ENCODE measurements at places on chromosomes 16 and 17.

DNA sequence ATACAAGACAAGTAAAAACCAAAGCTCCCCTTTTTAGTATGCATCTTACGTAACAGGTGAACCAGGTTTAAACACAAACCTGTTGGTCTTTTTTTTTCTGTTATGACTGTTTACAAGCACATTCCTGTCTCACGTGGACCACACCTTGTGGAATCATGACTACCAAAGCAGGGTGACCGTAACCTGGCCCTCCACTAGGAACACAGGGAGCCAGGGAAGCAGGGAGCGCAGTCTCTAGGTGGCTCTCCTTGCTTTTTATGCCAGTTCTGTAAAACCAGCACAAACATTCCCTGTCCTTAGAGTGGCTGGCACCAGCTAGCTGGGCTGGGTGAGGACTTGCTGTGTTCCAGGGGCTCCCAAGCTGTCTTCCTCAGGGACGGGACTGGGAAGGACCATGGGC is 44.1 kb downstream of the DDX19A start:
- DNase-seq, result no peak

DNA sequence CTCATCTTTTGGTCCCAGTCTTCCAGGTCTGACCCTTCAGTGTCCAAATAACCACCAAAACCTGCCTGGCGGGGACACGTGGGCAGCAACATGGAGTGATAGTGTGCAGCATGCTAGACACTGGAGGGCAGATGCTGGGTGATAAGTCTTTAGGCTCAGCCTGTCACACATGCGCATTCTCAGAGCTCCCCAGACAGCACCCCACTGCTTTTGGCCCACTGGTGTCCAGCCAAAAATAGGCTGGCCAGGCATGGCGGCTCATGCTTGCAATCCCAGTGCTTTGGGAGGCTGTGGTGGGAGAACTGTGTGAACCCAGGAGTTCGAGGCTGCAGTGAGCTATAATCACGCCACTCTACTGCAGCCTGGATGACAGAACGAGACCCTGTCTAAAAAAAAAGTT is 12.3 kb downstream of the GINS2 start:
- DNase-seq, result no peak

DNA sequence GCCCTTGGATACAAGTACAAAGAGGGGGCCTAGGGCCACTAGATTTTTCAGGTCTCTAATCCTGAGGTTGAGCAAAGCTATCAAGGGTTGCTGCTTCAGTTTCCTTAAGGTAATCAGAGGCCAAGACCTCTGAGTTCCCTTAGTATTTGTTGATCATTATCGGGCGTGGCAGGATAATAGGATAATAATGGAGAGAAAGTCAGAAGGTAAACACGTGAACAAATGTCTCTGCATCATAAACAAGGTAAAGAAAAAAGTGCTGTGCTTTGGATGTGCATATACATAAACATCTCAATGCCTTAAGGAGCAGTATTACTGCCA is 41.5 kb upstream of the YPEL2 start:
- no peak for DNase-seq

DNA sequence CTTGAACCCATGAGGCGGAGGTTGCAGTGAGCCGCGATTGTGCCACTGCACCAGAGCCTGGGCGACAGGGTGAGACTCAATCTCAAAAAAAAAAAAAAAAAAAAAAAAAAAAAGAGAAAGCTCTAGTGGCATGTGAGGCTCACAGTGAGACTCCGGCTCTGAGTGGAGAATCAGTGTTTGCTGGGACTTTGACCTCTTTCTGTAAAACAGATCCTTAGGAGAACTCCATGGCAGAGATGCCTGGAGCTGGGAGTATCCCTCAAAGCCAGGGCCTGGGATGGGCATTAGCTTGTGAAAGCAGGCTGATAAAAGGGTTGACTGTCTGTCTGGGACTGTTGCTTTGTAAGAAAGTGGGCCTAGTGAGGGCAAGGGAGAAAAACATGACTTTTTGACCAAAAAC is 46.4 kb downstream of the ZNF207 start:
- DNase-seq, result no peak

- no peak for DNase-seq
Observed at GRCh38 chr17:14950216-14950615, 314.9 kb downstream of the PMP22 start.

DNA sequence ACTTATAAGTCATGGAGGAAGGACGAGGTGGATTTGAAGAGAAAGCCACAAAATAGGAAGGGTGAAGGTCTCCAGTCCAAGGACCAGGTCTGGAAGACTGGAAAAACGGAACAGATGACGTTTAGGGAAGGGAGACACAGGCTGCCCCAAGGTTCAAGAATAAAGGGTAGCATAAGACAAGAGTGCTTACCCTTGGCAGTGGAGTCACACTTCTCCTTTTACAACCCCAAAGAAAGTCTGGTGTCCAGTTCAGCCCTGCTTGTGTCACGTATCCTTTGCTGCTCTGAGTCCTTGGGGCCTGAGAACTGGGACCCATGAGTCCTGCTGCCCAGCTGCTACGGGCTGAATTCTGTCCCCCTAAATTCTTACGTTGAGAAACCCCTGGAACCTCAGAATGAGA is 13.0 kb upstream of the GGA2 start:
- DNase-seq, result no peak

DNA sequence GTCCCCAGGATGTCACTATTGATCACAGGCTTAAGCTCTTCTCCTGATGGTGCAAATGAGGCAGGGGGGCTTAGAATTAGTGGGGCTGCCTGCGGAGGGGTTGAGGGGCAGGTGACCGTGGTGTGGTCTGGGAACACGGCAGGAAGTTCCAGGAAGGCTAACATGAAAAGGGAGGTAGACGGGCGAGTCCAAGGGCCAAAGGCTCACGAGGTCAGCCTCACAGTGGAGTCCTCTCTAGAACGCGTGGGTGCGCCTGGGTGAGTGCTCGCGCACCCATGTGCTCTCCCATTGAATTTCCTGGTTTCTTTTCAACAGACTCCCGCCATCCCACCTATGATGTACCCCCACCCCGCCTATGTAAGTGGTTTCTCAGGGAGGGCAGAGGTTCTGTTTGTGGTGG is 15.2 kb downstream of the LGALS9 start:
- no peak for DNase-seq

DNA sequence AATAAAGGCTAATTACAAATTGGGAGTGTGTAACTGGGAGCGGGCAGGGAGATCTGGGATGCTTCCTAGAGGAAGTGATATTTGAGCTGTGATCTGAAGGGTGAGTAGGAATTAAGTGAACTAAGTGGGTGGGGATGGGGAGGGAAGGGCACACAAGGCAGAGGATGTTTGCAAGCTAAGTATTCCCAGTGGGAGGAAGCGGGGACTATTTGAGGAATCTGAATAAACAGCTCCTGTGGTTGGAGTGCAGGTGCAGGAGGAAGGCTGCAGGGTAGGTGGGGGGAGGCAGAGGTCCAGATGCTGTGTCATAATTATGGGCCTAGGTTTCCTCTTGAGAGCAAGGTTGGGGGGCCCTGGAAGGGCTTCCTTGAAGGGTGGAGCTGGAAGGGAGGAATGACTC is 102.1 kb upstream of the HS3ST2 start:
- no peak for DNase-seq

DNA sequence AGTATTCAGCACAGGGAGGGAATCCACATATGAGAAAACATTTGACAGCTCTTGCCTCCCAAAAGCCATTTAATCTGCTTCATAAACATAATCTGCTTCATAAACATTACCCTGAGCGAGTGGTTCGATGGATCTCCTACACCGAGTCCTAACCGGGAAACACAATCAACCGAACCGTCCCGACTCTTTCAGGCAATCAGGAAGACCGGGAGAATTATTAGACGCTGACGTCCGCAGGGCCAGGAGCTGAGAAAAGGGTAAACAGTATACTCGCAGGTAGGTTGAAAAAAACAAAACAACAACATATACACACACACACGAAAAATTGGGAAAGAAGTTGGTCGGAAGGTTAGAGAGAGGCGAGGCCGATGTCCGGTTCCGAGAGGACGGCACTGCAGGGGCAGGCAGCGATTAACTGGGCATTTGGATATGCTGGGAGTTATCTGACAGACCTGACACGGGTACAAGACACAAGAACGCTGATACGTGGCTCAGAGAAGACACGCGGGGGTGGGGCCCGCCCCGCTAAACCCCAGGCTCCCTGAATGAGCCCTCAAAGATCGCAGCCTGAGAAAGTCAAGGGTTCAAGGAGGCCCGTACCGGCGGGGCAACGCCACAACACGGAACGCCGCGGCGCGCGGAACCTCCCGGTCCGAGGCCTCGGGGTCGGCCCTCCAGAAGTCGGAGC is 585 bp downstream of the AP1G1 start:
- DNase-seq, result peak; percentile 31

DNA sequence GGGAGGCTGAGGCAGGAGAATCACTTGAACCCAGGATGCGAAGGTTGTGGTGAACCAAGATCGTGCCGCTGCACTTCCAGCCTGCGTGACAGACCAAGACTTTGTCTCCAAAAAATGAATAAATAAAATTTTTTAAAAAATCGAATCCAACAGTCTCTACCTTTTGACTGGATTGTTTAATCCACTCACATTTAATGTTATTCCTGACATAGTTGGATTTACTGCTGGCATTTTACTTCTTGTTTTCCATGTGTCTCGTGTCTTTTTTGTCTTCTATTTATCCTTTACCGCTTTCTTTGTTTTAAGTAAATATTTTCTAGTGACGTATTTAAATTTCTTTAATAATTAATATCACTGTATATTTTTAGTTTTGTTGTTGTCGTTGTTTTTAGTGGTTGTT is 5.4 kb upstream of the CES4A start:
- DNase-seq, result no peak

GRCh38 chr17:17079336-17079735 is 37.1 kb downstream of the MPRIP start:
- no peak for DNase-seq

GRCh38 chr17:38925263-38925995 is at the start of gene LASP1NB:
Gene LASP1NB, plus strand, starts transcription at chr17:38925614.
- peak; percentile 18 for DNase-seq

GRCh38 chr17:73288534-73289302 is 23.1 kb downstream of the CDC42EP4 start:
- DNase-seq, result no peak

GRCh38 chr17:63443053-63443452 is 3.1 kb downstream of the CYB561 start:
- DNase-seq, result no peak

- peak; percentile 18 for DNase-seq
Observed at GRCh38 chr17:1398931-1399678, 917 bp downstream of the YWHAE start.

DNA sequence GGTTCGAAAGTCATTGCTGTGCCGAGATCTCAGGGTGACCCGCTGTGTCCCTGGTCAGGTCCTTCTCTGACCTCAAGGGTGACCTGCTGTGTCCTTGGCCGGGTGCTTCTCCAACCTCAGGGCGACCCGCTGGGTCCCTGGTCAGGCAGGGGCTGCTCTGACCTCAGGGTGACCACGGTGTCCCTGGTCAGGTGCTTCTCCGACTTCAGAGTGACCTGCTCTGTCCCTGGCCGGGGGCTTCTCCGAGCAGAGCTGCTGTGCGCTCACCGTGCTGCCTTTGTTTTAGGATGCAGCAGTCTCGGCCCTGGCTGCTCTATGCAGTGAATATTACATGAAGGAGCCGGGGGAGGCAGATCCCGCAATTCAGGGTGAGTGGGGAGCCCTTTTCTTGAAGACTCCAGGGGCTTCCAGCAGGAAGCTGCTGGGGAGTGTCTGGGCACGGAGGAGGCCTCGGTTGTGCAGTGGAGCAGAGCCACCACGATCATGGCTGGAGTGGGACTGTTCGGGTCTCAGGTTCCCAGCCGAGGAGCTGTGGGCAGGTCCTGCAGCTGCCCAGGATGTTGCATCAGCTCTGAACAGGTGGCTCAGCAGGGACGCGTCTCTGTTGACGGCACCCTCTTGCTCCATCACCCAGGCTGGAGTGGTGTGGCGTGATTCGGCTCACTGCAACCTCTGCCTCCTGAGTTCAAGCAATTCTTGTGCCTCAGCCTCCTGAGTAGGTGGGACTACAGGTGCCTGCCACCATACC is 83.7 kb upstream of the ZNF750 start:
- no peak for DNase-seq

GRCh38 chr17:80032614-80033171 is 3.0 kb downstream of the TBC1D16 start:
- no peak for DNase-seq

- DNase-seq, result no peak
Observed at GRCh38 chr16:2771496-2772402, 5.3 kb downstream of the ELOB start.

GRCh38 chr16:57785385-57785784 is 16.9 kb downstream of the KIFC3 start:
- DNase-seq, result no peak

GRCh38 chr17:36641877-36642845 is 40.8 kb downstream of the MRM1 start:
- no peak for DNase-seq

- DNase-seq, result no peak
Observed at GRCh38 chr16:28597692-28598261, 927 bp upstream of the SULT1A2 start.

DNA sequence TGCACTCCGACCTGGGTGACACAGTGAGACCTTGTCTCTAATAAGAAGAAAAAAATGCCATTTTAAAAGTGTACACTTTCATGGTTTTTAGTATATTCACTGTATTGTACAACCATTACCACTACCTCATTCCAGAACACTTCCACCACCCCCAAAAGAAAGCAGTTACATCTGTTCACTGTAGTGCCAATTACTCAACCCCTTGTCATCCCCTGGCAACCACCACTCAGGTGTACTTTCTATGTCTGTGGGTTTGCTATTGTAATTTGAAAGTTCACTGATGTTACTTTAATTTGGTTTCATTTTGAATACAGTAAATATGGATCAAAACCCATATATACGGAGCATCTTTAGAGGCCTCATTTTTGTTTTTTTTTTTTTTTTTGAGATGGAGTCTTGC is 6.1 kb downstream of the ZG16 start:
- no peak for DNase-seq

GRCh38 chr16:3520413-3520812 is 19.6 kb downstream of the CLUAP1 start:
- DNase-seq, result no peak

DNA sequence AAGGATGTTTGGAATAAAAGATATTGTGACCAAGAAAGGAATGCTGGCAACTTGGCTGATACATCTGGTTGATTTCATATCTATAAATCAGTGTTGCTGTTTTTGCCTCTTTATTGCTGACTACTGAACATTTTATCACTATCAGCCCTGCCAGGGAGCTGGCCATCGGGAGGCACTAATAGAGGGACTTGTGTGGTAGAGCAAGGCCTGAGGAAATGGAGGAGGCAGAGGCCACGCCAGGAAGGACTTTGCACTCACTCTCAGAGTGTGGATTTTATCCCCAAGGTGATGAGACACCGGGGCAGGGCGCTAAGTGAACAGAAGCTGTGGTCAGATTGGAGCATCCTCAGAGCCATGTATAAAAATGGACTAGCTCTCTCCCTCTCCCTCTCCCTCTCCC is 9.3 kb upstream of the CYB561 start:
- DNase-seq, result no peak

GRCh38 chr16:47829850-47830600 is 325.8 kb downstream of the ABCC12 start:
- no peak for DNase-seq

- DNase-seq, result no peak
Observed at GRCh38 chr17:79084291-79085153, 9.9 kb downstream of the ENGASE start.

- DNase-seq, result no peak
Observed at GRCh38 chr16:17448640-17449638, 21.8 kb downstream of the XYLT1 start.
